ENCODE measurements at places on chromosomes 5 and 9.

- DNase-seq = peak; percentile 58
These were observed 439.9 kb upstream of the KLF4 start for GRCh38 chr9:107929443-107929842.

GRCh38 chr5:170880084-170880483, 18.3 kb downstream of the RANBP17 start:
- DNase-seq = no peak

GRCh38 chr9:107285286-107285685, 2.2 kb downstream of the RAD23B start:
- no peak for DNase-seq

DNA sequence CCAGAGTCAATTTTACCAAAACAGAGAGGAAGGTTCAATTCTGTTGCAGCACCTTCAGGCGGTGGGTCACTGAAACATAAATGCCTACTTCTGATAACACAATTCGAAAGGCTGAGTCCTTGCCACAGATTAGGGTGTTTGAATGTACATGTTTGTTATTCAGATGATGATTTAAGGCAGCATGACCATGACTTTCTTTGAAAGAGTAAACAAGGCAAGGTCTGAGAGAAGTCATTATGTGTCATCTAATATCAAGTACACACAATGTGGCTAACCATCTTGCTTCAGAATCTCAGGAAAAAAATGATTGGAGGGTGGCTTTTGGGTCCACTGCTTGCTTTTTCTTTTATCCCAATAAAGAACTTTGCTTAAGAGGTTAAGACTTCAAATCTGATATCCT, 457.5 kb downstream of the TAF11L14 start:
- no peak for DNase-seq

GRCh38 chr5:136130581-136130980, 2.1 kb upstream of the SMAD5 start:
- no peak for DNase-seq

DNA sequence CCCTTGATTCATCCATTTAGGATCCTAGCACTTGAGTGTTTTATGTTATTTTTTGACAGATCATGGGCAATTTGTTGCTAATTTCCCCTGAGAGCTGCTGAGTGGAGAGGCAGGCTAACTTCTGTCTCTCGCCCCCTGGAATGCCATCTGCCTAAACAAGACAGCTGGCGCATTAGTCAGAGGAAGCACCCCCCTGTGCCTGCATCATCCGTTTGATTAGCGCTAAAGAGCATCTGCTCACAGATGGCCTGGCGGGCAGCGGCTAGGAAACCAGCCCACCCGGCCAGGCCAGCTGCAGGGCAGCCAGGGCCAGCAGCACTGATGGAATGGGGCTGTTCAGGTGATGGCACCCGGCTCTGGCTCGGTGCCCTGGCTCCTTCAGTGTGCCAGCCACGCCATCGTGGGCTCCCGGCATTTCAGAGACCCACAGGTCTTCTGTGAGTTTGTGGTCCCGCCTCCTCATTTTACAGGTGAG, 22.9 kb upstream of the ASS1 start:
- no peak for DNase-seq

DNA sequence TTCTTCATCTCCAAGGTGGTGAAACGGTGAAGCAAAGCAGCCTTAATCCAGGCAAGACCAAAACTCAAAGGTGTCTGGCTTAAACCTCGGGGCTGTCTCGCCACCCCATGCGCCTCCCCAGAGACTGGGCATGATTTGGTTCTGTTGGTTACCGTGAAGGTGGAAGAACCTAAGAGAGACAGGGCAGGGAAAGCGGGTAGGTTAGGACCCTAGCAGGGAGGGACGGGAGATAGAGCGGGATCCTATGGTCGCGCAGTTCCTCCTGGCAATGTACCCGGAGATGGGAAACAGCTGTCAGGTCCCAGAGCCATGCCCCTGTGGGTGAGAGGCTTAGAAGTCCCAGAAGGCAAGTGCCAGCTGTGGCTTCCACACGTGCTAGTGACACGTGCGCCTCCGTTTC, 418.3 kb upstream of the IRX1 start:
- DNase-seq = no peak

DNA sequence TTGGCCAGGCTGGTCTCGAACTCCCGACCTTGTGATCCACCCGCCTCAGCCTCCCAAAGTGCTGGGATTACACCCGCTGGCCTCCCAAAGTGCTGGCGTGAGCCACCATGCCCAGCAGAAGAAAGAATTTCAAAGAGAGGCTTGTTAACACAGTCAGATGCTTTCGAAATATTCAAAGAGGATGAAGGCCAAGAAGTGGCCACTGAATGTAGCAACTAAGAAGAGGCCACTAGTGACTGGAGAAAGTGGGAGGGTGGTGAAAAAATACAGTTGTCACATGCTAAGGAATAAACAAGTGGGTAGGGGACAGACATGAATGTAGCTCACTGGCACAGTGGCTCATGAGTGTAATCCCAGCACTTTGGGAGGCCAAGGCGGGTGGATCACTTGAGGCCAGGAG, 13.0 kb upstream of the TPM2 start:
- DNase-seq = no peak

DNA sequence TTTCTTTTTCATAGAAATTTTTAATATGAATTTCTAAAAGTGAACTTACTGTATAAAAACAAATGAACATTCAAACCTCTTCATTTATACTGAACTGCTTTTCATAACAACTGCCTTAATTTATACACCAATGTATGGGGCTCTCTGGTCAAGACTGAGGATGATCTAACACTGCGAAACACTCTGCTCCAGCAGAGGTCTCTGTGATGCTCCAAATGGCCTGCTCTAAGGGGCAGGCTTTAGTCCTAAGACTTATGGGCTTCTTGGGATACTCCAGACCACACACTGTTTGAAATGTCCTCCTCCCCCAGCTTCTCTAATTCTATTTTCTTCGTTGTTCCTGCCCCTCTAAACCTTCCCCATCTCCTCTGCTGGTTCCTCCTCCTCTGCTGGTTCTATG, 58.5 kb downstream of the LIFR start:
- peak; percentile 49 for DNase-seq

DNA sequence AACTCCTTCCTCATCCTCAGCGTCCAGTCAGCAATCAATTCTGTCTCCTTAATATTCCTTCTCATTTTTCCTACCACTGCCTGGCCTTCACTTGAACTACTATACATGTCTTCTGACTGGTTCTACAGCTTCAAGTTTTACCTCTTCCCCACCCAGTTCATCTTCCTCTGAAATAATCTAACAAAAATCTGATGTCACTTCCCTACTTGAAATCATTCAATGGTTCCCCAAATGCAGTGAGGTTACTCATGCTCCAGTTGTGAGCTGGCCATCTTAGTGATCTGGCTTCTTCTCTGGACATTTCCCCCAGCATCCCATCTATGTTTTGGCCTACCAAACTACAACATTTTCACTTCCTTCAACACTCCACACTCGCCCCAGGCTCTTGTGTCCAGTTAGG, 14.9 kb upstream of the TMEM267 start:
- DNase-seq = no peak

DNA sequence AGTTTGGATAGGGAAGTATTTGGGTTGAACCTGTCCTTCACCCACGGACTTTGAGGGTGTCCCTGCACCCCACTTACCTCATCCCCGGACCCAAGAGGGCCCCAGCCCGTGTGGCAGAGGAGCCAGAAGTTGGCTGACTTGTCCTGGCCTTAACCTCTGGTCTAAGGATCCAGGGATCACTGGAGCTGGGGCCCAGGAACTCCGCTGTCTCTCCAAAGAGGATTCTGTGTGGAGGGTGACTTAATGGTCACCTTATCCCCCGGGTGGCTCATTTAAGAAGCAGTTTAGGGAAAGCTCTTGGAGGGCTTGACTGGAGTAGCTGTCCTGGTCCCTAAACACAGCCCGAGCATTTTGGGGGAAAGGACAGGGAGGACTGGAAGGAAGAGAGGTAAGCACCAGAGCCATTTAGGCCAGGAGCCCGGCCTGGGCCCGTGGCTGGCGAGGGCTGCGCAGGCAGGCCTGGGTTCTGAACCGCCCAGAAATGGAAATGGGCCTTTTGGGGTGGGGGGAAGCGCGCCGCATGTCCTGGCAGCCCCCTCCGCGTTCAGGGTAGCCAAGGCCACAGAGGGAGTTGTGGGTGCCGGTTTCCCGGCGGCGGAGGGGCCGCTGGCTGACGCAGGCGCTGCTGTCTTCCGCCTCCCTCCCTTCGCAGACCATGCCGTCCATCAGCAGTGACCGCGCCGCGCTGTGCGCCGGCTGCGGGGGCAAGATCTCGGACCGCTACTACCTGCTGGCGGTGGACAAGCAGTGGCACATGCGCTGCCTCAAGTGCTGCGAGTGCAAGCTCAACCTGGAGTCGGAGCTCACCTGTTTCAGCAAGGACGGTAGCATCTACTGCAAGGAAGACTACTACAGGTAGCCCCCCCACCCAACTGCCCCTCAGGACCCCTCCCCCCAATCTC, 2.0 kb downstream of the LHX2 start:
- no peak for DNase-seq

DNA sequence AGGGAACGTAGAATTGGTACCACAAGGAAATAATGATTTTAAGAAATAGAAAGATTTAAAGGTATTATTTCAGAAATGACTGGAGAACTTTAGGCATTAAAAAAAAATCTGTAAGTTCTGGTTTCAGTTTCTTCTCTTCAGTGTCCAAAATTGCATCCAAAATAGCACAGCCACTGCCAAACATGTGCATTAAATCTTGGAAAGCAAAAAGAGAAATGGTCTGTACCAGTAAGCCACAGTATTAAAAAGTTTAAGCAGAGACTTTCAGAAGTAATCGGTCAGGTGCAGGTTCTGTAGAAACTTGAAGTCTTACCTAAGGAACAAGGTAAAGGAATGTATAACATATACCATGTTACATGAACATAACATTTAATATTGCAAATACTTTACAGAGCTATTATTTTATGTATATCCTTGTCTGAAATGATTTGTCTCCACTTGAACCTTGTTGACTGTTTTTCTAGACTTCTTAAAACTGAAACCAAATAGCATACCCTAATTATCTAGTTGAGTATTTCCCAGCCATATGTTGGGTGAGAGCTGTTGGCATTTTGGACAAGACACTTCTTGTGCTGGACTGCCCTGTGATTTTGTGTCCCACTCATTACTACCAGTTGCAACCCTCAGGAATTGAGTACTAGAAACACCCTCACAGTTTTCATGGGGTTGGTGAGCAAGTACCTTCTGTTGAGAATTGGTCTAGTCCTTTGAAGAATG, 32.1 kb downstream of the NIPBL start:
- DNase-seq = no peak

- no peak for DNase-seq
These were observed 1.4 kb downstream of the STING1 start for GRCh38 chr5:139481122-139481533.

- no peak for DNase-seq
These were observed 134.7 kb downstream of the DPYSL3 start for GRCh38 chr5:147375151-147375550.

GRCh38 chr9:126778141-126778540, 26.7 kb upstream of the ZBTB43 start:
- DNase-seq = no peak

- peak; percentile 50 for DNase-seq
These were observed 211.3 kb downstream of the FAM114A2 start for GRCh38 chr5:153827397-153827796.

DNA sequence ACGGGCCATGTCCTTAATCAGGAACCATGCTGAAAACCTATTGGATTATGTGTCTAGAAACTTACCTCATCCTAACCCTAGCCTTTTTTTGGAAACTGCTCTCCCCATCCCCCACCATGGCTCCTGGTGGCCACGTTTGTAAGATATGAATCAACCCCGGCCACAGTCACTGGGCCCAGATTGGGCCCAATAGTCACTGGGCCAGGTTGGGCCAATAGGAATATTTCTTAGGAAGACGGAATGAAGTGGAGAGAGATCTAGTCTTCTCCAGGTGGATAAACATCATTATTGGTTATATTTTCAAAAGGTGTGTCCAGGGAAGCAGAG, 468.7 kb downstream of the ARHGEF28 start:
- no peak for DNase-seq

- DNase-seq = no peak
These were observed 164.4 kb downstream of the RMI1 start for GRCh38 chr9:84145031-84145430.

- no peak for DNase-seq
These were observed 7.5 kb downstream of the OBP2B start for GRCh38 chr9:133201424-133202144.

- DNase-seq = no peak
These were observed 199.6 kb downstream of the SYK start for GRCh38 chr9:91001146-91001611.

DNA sequence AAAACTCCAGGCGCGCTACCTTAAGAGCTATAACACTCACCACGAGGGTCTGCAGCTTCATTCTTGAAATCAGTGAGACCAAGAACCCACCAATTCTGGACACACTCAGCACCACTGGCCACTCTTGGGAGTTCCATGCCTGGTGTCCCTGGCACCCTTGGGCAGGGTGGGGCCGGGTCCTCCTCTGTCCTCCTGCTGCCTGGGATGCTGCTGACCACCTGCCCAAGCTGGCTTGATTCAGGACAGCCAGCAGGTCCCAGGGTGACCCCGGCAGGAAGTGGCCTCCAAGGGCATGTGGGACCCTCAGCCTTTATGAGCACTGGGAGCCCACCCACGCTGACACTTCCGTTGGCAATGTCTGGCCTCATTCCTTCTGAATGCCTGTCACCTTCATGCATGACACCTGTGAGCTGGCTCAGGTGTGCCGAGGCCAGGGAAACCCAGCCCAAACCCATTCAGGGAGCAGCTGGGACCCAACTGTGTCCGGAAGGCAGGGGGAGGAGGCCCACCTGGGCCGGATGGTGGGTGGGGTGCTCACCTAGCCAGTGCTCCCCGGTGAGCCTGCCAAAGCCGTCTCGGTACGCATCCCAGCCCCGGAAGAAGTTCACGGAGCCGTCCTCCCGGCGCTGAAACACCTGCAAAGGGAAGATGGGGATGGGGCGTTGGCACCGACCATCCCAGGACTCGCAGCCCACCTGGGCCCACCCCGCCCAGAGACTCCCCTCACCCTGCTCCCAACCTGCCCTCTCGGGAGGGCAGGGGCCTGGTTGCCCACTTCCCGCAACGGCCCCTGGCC, 14.8 kb upstream of the QRFP start:
- DNase-seq = no peak

- DNase-seq = no peak
These were observed 4.7 kb downstream of the KLF9 start for GRCh38 chr9:70409800-70410199.

- no peak for DNase-seq
These were observed 39.9 kb upstream of the CTXN3 start for GRCh38 chr5:127609011-127609410.

- no peak for DNase-seq
These were observed 5.1 kb upstream of the TOR4A start for GRCh38 chr9:137272241-137273094.

- DNase-seq = peak; percentile 86
These were observed 10.8 kb downstream of the CETN3 start for GRCh38 chr5:90398726-90399125.
